GM13977 (cell line): ENCODE measurements at places on chromosomes 3 and 15.
A peak's percentile ranks its signal among the peaks of the same experiment; 100 is the strongest.

DNA sequence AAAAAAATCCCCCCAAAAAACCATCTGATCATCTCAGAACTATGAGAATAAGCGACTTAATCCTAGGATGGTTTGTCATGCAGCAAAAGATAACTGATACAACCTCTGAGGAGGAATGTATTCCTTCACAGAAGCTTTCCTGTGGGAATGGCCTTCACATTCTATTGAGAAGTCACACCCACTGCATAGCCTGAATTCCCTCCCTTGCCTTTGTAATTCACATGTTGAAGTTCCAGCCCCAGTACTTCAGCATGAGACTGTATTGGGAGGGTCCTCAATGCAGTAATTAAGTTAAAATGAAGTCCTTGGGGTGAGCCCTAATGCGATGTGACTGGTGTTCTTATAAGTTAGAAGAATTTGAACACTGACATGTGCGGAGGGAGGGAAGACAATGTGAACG is 395.2 kb downstream of the TUSC7 start:
- DNase-seq, result no peak

DNA sequence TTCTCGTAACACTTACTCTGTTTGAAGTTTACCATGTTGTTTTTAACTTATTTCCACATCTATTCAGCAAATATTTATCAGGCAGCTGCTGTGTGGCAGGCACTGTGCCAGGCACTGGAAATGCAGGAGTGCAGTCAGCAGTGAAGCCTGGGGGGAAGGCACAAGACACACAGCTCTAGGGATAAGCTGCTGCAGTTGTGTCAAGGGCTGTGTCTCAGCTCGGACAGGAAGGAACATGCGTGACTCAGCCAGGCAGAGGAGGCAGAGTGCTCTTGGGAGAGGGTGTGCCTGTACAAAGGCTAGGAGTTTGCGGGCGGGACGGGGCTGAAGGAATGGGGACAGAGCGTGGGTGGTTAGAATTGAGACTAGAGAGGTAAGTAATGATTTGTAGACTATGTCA is 24.7 kb downstream of the LYSMD4 start:
- DNase-seq, result no peak

DNA sequence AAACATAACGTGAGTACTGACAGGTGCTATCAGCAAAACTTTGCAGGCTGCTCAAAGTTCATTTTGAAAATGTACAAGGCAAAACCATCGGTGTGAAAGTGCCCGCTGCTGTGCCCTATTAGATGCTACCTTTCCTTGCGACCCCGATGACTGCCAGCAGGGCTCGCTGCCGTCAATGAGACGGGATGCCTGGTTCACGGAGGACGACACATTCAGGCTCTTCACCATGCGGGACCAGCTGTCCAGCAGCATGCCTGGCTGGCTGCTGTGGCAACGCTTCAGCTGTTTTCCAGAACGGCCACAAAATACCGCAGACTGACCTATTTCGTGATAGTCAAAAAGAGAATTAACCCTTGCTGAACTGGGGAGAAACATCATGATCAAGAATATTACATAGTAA is 92.7 kb upstream of the OCA2 start:
- no peak for DNase-seq

- no peak for DNase-seq
Measured at GRCh38 chr3:170054204-170054603, 16.4 kb downstream of the GPR160 start.

- no peak for DNase-seq
Measured at GRCh38 chr3:15368561-15369135, 36.3 kb upstream of the SH3BP5 start.

DNA sequence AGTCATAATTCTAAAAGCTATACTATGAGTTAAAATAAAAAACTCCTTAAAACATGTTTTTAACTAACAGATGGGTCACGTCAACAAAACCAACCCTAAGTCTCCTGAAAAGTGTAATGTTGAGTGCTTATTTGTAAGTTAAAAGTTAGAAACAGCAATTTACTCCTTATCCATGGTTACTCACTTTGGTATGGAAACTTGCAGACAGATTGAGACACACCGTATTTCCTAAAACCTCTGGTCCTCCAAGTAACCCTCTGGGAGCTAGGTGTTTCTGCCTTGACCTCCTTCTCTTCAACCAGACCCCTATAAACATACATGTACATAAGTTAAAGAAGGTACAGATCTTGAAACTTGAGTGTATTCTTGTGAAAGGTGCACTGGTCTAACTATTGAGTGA is 3.1 kb downstream of the COL8A1 start:
- DNase-seq, result no peak

DNA sequence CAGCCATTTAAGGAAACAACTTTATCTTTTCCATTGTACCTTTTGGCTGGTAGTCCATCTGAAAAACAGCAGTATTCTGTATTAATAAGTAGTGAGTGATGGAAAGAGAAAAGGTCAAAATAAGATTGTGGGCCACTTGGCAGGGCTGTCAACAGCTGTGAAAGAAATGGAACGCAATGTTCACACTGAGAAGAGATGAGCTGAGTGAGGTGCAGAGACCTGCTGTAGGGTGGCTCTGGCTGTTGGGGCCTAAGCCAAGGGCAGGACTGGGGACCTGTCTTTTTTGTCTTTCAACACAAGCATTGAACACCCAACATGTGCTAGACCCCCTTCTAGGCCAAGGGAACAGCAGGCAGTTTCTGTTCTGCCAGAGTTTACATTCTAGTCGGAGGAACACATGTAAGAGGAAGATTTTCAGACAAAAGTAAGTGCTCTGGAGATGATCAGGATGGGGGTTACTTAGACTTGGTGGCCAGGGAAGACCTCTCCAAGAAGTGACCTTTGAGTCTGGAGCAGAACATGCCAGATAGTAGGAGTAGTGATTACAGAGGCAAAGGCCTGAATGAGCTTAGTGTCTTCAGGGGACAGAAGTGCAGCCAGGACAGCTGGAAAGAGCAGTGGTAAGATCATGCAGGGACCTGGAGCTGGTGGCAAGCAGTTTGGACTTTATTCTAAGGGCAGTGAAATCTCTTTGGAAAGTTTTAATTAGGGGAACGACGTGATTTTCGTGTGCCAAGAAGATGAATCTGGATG is 29.6 kb downstream of the TSEN2 start:
- no peak for DNase-seq

DNA sequence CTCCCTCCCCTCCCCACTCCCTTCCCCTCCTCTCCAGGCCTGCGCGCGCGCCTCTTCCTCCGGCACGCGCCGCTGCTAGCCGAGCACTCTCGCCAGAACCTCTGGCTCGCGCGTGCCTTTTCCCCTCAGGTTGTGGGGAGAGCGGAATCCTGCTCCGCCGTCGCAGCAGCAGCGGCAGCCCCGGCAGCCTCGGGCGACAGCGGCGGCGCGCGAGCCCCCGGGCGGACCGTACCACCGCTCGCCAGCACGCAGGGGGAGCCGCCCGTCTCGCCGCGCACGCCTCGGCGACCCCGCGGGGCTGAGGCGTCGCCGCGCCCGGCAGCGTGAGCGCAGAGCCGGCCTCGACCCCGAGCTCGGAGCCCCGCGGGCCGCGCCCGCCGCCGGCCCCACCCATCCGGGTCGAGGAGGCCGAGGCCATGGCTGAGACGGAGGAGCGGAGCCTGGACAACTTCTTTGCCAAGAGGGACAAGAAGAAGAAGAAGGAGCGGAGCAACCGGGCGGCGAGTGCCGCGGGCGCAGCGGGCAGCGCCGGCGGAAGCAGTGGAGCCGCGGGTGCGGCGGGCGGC is at the start of gene CDV3:
CDV3 (plus strand) TSS at position 58 of the 566 bp plus-strand sequence; CDS start at position 417, 359 bp downstream.
- DNase-seq, result peak; percentile 62

DNA sequence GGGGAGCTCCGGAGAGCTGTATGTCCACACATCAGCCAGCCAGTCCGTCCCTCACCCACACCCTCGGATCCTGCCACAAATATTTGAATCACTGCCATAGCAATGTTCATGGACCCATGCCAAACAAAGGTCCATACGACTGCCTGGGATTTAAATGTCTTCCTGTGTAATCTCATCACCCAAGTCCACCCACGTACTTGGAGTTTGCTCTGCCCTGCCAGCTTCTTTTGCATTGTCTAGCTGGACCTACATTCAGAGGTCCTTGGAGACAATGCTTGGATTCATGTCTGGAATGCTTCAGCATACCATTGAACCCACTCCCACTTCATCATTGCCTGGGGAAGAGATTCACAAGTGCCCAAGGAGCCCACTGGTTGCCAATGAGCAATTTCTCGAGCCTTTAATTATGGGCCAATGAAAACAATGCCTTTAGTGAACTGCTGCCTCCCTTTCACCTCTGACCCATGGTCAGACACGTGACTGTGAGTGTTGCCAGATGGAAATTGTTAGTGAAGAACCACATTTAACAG is 90.4 kb upstream of the PHLDB2 start:
- no peak for DNase-seq

- DNase-seq, result no peak
Measured at GRCh38 chr15:62792986-62793751, 249.4 kb upstream of the TPM1 start.

- DNase-seq, result no peak
Measured at GRCh38 chr15:65339416-65339815, 34.9 kb downstream of the RNU5B-1 start.

DNA sequence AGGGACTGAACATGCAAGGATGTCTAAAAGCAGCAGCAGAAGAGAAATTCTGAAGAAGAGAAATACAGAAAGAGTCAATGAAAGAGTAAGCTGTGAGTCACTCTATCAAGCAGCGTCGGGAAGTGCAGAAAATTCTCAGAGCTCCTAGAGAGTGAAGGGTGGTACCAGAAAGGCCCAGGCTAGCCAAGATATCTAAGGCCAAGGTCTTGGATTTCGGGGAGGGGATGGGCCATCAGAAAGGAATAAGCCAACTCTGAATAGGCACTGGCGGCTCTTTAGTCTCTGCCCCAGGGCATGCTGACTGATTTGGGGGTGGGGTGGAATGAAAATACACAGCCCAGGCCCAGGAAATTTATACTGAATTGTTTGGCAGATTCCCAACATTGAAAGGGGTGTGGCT is 70.8 kb downstream of the GPR156 start:
- DNase-seq, result no peak

- DNase-seq, result no peak
Measured at GRCh38 chr15:48899793-48900192, 21.9 kb downstream of the EID1 start.

GRCh38 chr3:13927295-13927694 is 47.4 kb upstream of the WNT7A start:
- no peak for DNase-seq

GRCh38 chr3:52704611-52705437 is 767 bp downstream of the GLT8D1 start:
- peak; percentile 39 for DNase-seq

GRCh38 chr3:154334973-154335420 is 10.7 kb upstream of the DHX36 start:
- peak; percentile 18 for DNase-seq

- DNase-seq, result peak; percentile 59
Measured at GRCh38 chr3:59566481-59566975, 516.7 kb upstream of the CFAP20DC start.

GRCh38 chr3:59285560-59285959 is 235.7 kb upstream of the CFAP20DC start:
- no peak for DNase-seq

DNA sequence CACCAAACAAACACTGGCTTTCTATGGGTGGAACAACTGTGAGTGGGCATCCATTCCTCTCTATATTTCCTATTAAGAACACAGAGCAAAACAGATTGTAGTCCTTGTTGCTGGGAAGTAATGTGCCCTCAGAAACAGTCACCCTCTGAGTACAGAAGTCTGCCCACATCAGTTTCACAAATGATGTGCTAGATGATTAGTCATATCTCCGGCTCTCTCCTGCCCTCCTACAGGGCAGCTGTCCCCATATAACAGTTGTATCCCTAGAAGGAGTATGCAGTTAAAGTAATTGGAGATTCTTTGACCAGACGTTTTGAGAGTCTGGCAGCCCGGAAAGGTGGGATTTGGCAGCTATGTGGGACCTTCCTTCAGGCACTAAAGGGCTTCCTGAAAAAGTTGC is 159.9 kb downstream of the APBA2 start:
- no peak for DNase-seq

DNA sequence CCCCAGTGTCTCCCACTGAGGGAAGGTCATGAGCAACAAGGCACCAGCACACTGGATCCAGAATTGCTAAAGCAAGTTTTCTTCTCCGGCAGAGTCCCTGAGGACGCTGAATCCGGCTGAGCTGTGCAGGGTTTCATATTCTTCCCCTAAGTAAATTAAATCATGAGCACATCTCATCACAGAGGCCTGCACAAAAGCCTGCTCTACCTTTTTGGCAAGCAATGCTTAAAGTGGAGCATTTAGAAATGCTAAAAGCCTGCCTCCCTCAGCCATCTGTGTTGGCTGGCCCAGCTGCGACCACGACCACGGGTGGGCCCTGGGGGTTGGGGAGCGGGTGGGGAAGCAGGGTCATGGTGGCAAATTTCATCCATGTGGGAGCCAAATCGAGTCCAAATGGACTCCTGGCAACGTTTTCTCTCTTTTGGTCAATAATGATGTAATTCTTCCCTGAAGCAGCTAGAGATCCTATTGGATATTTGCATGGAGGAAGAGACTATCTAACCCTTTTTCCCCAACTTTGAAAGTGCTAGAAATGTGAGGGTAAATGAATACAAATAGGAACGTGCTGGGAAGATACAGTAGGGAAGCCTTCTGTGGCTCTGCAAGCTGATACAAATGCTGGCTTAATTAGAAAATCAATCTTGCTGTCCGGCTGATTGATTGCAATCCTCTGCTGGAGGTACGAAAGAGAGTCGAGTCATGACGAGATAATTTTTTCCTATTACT is 532.8 kb upstream of the TBL1XR1 start:
- no peak for DNase-seq

GRCh38 chr15:45121706-45122417 is 7.7 kb downstream of the DUOXA2 start:
- no peak for DNase-seq

DNA sequence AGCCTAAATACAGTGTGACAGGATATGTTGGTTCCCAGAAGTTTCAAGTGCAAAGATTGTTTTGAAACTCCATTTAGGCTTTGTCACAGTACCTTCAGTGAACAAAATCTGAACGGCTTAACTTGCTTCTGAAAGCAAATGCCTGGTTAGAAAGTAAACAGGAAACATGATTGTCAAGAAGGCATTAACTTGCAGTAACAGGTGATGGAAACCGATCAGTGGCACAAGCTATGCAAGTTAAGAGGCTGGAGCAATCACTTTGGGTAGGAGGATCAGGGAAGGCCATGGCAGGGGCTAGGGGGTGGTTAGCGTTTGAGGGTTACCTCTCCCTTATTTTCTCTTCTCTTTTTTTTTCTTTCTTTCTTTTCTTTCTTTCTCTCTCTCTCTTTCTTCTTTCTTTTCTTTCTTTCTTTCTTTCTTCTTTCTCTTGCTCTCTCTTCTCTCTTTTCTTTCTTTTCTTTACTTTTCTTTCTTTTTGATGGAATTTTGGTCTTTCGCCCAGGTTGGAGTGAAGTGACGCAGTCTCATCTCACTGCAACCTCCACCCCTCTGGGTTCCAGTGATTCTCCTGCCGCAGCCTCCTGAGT is 2.4 kb downstream of the HYKK start:
- no peak for DNase-seq
